ENCODE measurements at places on chromosomes 6 and 20. TPM values are rescaled to one million over a fixed set of nuclear protein-coding genes. Genes with fewer than 3 reads are reported as not detected.

- peak; percentile 54 for DNase-seq
These were observed at the start of gene PDE10A for GRCh38 chr6:165662749-165663376. TSS of gene PDE10A (minus strand) at chr6:165663241. CDS start at chr6:165662811, 430 bp downstream.

DNA sequence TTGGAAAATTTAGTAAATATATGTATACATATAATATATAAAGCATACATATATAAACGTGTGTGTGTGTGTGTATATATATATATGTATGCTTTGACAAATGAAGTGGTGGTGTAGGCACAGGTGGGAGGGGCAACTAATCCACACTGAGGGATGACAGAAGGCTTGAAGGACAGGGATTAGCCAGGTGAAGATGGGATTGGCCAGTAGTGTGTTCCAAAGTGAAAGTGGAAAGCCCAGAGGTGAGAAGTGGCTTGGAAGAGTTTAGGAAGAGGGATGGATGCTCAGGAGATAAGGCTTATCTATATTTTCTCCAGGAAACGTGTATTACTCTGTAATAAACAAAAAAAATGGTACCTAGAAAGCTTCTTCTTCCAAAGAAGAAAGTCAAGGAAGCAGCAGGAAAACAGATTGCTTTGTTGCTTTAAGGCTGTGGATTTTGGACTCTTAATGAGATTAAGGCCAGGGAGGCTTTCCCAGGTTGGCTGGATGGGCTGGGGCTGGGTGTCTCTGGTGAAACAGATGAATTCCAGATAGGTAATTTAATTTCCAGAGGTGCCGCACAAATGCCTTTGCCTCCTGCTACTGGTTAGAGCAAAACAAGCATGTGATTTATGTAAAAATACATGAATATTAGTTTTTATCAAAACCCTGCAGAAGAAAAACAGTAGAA is 63.9 kb downstream of the JARID2 start:
- no peak for DNase-seq

The BYSL gene
- total RNA-seq = 20.7 TPM

The TMEM74B gene
- total RNA-seq = not detected

The HLA-DRB1 gene
- not detected for total RNA-seq

DNA sequence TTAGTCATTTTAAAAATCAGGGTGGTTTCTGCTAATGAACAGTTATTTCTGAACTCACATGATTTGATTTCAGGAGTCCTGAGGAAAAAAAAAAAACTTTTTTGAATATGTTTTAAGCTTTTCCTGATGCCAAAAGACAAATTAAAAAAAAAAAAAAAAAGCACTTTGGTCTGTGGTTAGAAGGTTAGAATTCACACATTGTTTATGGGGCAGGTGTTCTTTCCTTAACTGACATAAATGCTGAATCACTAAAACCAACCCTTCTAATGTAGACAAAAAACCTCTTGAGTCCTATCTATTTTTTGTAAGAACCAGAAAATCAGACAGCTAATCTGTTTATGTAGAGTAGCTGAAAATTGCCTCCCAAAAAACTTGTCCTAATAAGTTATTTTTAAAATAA is 20.4 kb downstream of the THEMIS start:
- DNase-seq = no peak

The KHDRBS2 gene
- not detected for total RNA-seq

DNA sequence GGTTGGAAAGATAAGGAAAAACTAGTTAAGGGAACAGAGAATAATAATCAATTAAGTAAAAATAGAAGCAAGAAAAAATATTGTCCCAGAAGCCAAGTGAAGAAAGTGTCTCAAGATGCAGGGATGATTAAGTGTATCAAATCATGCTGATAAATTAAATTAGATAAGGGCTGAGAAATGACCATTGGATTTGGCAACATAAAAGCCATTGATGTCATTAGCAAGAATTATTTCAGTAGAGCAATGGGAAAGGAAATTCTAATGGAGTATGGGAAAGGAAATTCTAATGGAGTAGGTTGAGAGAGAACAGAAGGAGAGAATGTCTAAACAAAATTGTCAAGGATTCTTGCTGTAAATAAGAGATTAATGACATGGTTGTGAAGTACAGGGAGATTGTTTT is 146.8 kb downstream of the TFAP2B start:
- no peak for DNase-seq

GRCh38 chr6:115896538-115897129 is 164.1 kb downstream of the FRK start:
- DNase-seq = peak; percentile 32

DNA sequence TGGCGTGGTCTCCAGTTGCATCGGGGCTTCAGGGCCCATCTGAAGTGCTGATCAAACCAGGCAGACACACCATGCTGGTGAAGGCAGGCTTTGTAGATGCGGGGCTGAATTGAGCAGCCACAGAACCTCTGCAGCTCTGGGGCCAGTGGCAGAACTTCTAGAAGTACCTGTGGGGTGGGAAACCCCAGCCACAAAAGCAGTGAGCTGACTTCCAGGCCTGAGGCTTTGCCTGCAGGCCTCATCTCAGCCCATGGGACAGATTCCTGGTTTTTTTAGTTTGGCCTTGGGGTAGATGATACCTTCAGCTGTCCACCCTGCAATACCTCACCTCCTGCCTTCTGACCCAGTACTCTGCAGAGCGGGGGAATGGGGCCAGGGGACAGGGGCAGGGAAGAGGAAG is 14.1 kb downstream of the C20orf173 start:
- no peak for DNase-seq

DNA sequence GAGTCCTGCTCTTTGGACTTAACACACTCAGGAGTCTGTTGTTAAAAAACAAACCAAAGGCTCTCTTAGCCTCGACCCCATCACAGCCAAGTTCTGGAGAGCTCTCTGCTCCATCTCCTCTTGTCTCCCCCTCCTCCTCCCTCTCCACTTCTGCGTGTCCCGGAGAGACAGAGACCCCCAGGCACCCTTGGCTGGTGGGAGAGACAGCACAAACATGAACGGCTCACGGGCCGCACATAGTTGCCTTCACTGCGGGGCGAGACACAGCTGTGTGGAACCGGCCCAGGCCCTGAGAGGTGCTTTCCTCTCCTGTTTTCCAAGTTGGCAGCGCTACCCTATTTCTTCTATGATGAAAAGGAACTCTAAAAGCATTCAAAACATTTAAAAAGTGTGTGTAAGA is 23.3 kb upstream of the MYT1 start:
- DNase-seq = no peak

- peak; percentile 81 for DNase-seq
These were observed 57.4 kb upstream of the CEP85L start for GRCh38 chr6:118708744-118709143.

DNA sequence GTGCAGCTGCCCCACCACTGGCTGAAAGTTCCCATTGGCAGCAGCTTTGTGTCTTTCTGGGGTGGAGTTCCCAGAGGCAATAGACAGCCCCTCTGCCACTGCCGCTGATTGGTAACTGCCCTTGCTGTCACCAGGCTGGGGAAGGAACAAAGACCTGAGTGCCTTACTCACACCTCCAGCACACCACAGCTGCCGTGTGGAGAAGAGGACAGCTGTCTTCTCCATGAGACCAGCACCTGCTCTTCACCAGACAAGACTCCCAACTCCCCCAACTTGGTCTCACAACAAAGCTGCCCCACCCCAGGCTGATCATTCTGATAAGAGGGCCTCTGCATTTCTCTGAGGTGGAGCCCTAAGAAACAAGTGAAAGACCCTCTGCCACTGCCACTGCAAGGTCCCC is 39.7 kb upstream of the PTCHD4 start:
- DNase-seq = no peak

- DNase-seq = no peak
These were observed 212.3 kb downstream of the LMBRD1 start for GRCh38 chr6:69584536-69584912.

GRCh38 chr6:166644681-166645080 is 17.6 kb upstream of the RPS6KA2 start:
- no peak for DNase-seq

The PAX1 gene
- not detected for total RNA-seq

- DNase-seq = no peak
These were observed 242.1 kb downstream of the HACE1 start for GRCh38 chr6:104617591-104617990.

- DNase-seq = peak; percentile 40
These were observed 13.9 kb upstream of the KLHL31 start for GRCh38 chr6:53679446-53679933.

DNA sequence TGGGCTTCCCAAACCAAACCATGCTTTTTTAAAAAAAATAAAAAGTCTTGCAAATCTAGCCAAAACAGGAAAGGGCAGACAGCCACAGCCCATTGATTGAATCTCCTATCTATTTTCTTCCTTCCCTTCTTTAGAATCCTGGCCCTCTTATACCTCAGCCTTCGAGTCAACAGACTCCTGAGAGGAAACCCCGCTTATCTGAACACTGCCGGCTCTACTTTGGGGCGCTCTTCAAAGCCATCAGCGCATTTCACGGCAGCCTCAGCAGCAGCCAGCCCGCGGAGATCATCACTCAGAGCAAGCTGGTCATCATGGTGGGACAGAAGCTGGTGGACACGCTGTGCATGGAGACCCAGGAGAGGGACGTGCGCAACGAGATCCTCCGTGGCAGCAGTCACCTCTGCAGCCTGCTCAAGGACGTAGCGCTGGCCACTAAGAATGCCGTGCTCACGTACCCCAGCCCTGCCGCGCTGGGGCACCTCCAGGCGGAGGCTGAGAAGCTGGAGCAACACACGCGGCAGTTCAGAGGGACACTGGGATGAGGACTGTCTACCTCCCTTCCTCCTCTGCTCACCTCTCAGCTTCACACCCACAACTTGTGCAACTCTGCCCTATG is 10.1 kb upstream of the RTF2 start:
- DNase-seq = no peak

DNA sequence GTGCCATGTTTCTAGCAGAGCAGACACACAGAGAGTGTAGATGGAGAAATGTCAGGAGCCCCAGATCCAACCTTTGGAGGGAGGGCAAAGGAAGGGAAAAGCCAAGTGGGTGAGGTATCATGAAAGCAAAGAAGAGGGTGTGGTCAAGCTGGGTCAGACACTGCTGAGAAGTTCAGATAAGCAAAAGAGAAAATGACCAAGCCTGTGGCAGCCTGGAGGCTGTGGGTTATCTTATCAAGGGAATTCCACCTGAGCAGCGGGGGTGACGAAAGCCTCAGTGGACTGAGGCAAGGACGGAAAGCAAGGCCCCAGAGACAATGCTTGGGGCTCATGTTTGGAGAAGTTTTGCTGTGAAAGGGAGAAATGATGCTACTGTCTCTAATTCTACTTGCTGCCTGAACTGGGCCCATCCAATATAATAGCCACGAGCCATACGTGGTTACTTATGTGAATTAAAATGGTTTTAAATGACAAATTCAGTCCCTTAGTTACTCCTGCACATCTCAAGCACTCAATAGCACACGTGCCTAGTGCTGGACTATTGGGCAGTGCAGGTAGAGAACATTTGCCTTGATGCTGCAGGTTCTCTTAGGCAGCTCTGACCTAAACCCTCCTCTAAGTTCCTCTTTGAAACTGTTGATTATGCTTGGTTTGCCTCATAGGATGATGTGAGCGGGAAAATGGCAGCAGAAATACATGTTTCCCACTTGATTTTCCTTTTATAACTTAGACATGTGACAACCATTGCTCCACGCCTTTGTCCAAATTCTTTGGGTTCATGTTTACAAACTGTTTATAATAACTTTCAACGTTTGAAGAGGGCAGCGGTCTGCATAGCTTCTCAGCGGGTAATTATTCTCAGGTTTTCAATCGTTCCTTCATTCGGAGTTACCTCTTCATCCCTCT is 63.7 kb downstream of the SLC22A23 start:
- DNase-seq = no peak

DNA sequence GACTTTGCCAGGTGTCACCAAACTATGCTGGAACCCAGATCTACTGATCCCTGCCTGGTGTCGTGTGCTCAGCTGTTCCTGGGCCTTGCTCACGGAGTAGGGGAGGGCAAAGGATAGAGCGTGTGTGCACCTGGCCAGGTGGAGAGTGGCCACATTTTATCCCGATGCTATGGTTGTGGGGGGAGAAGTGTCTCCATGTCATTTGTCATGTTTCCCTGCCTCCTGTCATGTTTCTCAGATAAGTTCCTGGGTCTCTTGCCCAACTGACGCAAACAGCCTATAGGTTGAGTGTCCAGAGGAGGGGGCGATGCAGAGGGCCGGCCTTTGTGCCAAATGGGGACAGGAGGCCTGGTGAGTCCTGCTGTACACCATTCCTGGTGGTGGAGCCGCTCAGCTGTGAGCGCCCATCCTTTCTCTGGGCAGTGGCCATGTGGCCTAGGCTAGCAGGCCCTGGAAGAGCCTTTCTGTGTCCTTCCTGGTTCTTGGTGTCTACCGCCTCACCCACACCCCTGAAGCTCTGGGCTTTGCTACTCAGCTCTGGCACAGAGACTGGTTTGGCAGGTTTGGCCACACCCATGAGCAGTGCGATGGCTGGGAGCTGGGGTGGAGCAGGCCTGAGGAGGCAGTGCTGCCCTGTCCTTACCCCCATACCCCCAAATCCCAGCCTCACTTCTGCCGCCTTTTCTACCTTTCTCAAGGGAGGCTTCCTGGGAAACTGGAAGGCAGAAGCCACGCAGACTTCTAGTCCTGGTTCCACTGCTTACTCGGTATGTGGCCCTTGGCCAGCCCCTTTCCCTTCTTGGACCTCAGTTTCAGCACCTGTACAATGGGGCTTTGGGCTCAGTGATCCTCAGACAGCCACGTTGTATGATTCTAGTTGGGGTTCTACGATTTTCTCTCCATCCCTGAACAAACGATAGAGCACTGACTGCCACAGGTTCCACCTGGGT is 32.3 kb upstream of the EPB41L1 start:
- no peak for DNase-seq

DNA sequence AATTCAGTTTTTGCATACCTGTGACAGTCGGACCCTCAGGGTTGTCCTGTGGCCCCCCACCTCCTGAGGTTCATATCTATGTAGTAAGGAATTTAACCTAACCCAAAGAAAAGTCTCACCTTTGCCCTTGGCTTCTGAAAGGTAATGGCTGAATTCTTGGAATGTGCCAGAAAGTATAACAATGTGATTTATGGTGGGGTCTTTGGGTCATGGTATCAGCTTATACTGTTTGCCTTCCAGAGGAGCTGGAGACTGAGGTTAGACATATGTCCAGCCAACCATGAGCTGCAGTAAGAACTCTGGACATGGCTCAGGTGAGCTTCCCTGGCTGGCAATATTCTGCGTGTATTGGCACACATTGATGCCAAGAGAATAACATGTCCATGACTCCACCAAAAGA is 26.9 kb downstream of the DDX43 start:
- DNase-seq = no peak

- peak; percentile 30 for DNase-seq
These were observed 66.6 kb downstream of the TNFAIP3 start for GRCh38 chr6:137933696-137934095.

The VWA7 gene
- total RNA-seq = under 0.01 TPM

The SRSF3 gene
- 462 TPM for total RNA-seq

The GPR31 gene
- total RNA-seq = not detected
